ENCODE measurements at places on chromosomes 11 and 22.

DNA sequence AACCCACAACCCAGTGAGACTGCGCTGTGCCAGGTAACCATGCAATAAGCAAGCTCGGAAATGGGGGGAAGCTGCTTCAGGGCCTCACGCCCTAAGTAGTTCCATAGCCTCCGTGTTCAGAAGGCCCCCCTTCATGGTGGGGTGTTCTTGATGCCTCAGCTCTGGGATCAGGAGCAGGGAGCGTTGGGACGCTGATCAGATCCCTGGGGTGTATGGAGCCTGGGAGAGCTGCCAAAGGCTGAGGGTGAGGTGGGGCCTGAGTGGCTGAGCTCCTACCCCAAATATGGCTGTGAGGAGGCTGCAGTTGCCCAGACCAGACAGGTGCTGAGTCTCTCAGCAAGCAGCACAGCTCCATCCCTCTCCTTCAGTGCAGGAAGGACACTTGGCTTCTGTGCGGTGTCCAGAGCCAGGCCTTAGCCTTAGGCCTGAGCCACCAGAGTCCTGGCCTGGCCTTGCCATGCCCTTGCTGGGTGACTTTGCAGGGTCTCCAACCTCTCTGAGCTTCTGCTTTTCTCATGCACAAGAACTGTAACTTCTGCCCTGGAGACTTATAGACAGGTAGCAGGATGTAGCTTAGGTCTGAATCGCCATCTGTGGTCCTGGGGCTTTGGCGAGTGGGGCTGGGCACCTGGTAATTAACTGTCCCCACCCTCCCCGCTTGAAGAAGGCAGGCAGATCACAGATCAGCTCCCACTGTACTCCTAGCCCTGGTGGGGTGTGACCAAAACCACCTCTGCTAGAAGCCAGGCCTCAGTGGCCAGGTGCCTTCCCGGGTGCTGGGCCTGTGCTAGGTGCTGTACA lies 5.3 kb downstream of the MMP11 start:
- DNase-seq: no peak

DNA sequence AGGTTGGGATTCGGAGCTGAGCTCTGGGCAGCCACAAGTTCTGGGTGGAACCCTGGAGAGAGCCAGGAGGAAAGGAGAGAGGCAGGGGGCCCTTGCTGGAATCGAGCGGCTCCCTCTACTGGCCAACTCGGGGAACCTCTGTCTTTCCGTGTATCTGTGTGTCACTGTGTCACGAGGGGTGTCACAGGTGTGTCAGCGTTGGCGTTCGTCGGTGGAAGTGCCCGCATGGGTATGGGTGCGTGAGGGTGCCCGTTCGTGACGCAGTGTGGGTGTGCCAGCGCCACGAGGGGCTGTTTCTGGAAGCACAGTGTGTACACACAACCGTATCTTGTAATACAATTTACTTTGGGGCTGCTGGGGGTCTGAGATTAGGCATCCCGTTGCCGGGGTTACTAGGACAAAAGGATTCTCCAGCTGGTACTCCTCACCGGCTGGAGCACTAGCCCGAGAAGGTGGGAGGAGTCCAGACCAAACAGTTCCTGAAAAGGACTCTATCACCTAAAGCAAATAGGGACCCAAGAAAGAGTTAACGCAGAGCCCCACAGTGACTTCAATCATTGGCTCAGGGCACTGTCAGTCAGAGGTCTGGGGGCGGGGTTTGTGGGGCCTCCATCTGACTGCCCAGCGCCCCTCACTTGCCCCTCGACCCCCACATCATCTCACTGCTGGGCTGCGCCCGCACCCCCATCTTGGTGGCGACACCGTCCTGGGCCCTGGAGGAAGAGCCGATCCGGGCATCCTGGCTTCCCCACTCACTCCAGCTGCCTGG lies 2.6 kb upstream of the BCL9L start:
- DNase-seq: peak; percentile 80

- DNase-seq: no peak
Measured at GRCh38 chr11:34525888-34526657, 12.5 kb upstream of the ELF5 start.

DNA sequence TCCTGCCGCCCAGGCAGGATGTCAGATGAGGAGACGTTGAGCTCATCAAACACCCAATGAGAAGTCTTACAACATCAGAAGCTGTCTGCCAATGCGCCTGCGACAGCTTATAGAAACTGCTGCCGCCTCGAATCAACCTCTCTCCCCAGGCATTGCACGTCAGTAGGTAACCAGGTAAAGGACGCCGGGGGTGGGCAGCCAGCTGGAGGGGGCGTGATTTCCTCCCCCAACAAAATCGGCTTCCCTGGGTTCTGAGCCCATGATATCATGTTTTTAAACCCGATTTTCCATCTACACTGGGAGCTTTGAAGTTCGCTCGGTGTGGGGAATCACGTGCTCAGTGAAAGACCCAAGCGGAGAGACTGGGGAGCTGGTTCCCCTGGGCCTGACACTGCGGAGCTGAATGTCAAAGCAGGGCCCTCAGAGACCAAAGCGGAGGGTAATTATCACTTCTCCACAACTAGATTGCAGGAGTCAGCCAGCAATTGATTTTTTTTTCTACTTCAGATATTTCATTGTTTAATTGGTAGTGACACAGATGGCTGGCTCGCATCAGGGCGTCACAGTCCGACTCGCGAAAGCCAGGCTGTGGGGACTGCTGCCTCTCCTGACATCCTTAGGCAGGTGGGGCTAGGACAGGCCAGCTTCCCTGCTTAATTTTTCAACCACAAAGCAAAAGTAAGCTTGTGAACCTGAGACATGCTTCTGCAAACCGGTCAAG lies 15.4 kb downstream of the FAM83F start:
- DNase-seq: no peak

DNA sequence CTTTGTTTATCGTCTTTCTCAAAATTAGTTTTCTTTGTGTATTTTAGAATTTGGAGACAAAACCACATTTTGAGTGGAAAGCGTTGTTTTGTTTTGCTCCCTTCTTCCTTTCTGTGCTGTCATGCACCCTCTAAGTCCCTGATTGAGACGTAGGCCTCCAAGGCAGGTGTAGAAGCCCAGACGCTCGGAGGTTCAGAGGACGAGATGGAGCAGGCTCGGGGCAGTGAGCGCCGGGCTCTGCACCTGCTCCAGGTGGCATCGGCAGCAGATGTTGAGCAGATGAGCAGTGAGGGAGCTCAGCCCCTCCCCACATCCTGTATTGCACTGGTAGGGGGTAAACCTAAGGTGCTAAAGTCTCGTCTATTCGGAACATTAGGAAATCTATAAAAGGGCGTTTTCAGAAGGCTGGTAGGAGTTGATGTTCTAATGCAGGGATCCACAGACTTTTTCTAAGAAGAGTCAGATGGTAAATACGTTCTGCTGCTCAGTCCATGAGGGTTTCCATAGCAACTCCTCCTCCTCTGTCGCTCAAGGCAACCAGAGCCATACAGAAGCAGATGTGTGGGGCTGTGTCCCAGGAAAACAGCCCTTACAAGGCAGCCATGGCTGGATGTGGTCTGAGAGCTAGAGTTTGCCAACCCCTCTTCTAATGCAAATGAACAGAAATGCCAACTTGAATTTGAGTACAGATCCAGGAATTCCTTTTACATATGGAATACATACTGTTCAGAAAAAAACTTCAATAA lies 724.2 kb downstream of the BRD1 start:
- no peak for DNase-seq

DNA sequence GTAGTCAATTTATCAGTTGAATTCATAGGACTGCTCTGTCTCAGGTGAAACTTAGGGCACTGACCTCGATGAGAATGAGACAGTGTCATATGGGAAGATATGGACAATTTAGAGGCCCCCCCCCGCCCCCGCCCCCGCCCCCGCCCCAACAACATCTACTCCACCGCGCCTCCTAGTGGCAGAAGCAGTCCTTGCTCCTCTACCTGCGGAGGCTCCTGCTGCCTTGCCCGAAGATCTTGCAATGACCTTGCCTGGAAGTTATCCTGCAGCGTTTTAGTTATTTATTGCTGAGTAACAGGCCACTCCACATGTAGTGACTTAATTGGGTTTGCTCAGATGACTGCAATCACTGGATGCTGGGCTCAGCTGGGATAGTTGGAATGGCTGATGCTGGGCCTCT lies 15.2 kb downstream of the SERPINH1 start:
- no peak for DNase-seq

DNA sequence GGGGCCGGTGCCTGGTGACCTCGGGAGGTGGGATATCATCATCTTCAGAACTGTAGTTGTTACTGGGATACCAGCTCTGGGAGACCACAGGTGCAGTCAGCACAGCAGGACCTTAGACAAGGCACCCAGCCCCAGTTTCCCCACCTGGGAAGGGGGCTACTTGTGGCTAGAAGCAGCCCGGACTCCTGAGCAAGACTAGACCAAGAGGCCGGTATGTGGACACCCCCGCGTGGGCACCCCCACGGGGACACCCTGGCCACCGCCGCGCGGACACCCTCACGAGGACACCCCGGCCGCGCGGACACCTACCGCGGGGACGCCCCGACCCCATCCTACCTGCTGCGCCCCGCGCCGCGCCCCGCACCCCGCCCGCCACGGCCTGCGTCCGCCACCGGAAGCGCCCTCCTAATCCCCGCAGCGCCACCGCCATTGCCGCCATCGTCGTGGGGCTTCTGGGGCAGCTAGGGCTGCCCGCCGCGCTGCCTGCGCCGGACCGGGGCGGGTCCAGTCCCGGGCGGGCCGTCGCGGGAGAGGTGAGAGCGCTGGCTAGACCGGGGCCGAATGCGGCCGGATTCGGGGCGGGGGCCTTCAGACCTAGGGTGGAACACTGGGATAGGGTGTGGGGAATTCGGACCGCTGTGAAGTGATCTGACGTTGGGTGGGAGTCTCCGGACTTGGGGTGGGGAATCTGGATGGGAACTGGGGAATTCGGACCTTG lies at the start of the genes COMT and TXNRD2:
Gene COMT, plus strand, starts transcription at position 408 of the 718 bp plus-strand sequence. CDS start 20,755 bp downstream, outside the sequence.
Gene TXNRD2, minus strand, starts transcription at position 454 of the 718 bp plus-strand sequence. Its CDS starts 15 bp downstream, at position 439.
- peak; percentile 38 for DNase-seq

GRCh38 chr11:115722711-115723110 lies 218.5 kb upstream of the CADM1 start:
- DNase-seq: no peak

DNA sequence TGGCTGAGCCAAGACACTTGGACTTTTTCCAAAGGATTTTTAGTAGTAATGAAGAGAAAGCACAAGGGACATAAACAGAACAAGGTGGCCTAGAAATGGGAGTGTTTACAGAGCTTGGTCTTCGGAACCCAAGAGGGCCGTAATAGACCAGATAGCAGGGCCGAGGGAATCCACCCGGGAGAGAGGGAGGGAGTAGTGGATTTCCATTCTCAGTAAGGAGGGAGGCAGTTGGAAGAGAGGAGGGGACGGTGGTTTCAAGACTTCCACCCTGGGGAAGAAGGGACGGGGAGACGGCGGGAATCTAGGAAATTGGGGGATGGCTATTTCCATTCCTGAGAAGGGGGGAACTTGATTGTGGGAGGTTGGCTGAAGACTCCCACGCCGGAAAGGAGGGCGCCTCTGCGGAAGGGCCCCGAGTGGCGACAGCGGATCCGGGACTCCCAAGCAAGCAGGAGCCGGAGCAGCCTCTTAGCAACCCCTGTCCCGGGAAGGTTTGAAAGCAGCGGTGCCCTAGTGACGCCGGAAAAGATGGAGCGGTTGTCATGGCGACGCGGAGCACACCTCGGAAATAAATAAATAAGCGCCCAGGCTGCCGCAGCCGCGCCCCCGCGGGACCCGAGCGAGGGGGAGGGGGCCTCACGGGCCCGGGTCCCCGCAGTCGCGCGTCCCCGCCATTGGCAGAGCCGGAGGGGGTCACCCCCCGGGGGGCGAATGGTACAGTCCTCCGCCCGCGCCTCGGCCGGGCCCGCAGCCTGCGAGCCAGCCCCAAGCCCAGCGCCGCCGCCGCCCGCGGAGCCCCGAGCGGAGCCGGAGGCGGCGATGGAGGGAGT lies 31.6 kb downstream of the EIF3F start:
- DNase-seq: no peak

GRCh38 chr11:119047205-119047604 lies 9.8 kb downstream of the HYOU1 start:
- DNase-seq: no peak

- peak; percentile 62 for DNase-seq
Measured at GRCh38 chr11:35057926-35058668, 80.9 kb upstream of the CD44 start.

- no peak for DNase-seq
Measured at GRCh38 chr11:71106671-71107070, 145.7 kb downstream of the SHANK2 start.

DNA sequence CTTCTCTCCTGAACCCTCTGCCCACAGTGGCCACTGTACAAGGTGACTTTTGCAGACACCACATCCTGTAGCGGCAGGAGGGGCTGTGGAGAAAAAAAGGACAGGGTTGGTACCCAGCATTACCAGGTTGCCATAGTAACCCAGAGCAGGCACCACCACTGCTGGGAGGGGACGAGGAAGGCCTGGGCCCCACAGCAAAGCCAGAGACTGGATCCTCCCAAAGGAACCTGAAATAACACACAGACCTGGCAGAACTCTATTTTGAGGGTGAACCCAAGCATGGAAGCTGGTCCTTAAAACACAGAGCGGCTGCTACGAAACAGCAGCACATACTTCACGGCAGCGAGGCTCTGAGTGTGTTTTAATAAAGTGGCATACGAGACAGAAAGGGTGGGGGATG lies 380.6 kb downstream of the CTTN start:
- no peak for DNase-seq

GRCh38 chr11:132728026-132728425 lies 804.3 kb downstream of the OPCML start:
- DNase-seq: no peak

DNA sequence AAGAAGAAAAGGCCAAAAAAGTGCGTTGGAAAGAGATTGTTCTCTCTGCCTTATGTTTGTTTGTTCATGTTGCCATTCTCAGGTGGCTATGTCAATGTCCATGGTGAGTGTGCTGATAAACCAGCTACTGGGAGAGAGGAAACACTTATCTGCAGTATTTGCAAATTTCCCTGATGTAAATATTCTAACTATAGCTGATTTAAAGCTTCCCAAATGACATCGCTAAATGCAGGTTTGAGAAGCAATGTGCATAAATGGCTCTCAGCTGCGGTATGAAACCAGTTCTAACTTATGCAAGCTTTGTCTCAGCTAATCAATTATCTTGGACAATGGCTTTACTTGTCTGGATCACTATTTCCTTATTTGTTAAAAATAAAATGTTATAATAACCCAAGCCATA lies 312.5 kb upstream of the ANO3 start:
- DNase-seq: no peak
